ENCODE measurements at places on chromosomes 5 and 9.

GRCh38 chr5:162990856-162991497 is 446.4 kb upstream of the CCNG1 start:
- no peak for DNase-seq

GRCh38 chr5:6491196-6491918 is 42.7 kb downstream of the UBE2QL1 start:
- no peak for DNase-seq

- DNase-seq: no peak
These were observed 290.5 kb downstream of the ANXA1 start for GRCh38 chr9:73441890-73442818.

DNA sequence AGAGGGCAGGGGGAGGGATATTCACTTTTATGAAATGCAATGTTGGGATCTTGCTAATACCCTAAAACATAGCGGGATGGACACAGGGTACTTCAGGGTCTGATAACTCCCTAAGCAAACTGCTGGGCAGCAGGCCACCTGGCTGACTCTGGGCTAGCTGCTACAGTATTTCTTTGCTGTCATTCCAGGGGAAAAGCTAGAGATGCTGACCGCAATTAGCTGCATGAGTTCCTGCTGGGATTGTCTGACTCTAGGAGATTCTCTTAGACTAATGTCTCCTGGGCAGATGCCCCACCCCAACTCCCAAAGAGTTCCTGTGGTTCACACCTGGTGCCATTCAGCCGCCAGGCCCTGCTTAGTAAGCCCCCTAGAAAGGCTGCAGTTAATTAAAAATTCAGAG is 69.9 kb downstream of the PSAT1 start:
- DNase-seq: no peak

- DNase-seq: no peak
These were observed 108.3 kb upstream of the LHFPL2 start for GRCh38 chr5:78756858-78757257.

DNA sequence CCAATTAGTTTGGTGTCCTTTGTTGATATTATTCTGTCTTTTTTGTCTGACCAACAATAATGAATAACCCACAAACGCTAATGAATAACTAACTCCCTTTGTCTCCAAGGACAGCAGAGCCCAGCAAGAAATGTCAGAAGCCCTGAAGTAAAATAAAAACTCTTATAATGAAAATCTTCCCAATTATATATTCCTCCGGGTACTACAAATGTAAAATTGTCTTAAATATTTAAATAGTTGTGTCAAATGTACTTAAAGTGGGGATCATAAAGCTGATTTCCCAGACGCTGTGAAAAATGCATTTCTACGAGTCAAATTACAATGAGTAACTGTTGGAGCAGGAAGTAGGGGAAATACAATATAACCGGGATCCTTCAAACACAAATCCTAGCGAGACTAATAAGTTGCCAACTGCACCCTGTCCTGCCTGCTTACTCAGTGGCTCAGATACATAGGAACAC is 22.3 kb downstream of the GLIS3 start:
- no peak for DNase-seq

- no peak for DNase-seq
These were observed 64.7 kb downstream of the ERMP1 start for GRCh38 chr9:5767968-5768932.

DNA sequence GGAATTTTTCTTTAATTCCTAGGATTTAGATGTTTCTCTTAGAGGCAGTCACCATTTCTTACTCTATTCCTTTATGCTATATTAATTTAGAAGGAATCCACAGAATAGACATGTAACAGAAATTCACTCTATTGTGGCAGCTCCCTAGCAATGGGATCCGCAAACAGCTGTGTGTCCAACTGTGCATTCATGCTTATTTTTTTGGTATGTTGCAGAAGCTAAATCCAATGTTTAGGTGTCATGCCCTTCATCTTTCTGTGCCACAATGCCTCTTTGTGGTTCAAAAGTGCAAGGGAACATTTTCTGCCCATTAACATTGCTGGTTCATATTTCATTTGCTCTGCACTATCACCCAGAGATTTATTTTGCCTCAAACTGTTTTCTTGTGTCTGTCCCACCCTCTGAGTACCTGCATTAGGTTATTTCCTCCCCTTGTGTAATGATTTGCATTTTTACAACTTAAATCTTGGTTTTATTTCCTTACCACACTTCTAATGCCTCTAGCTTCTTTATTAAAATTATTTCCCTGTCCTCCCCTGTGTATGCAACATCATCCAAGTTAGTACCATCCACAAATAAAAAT is 816.5 kb downstream of the EFNA5 start:
- DNase-seq: no peak

DNA sequence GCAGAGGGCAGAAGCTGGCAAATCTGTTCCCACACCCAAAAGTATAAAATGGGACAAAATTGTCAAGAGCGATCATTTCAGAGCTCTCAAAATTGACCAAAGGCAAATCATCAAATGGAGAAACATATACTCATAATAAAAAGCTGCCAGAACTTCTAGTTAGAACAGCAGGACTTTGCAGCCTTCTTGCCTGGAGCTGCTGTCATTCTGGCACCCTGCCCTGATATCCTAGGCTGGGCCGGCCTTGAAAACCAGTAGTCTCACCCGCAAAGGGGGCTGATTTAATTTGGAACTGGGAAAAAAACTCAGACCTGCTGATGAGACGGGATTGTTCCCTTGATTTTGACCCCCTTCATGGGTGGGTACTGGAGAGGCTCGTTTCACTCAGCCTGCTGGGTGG is 18.5 kb downstream of the OR2V1 start:
- no peak for DNase-seq

DNA sequence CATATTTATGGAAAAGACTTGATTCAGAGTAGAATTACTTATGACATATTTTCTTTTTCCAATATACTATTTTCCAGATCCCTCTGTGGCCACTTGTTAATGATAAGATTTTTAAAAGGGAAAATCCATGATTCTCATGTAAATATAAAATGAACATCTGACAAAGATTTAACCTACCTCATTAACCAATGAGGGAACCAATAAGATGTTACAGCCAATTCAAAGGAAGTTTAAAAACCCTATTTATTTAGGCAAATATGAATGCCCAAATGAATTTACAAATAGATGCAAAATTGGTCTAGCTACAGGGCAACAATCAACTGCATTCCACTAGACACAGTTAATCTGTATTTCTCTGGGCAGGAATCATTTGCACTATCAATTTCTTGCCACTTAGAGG is 226.8 kb downstream of the ADAMTSL1 start:
- no peak for DNase-seq

Data from CD4-positive, alpha-beta T cell (primary cell).